GM12891 (cell line): ENCODE measurements at places on chromosomes 5 and 9.

DNA sequence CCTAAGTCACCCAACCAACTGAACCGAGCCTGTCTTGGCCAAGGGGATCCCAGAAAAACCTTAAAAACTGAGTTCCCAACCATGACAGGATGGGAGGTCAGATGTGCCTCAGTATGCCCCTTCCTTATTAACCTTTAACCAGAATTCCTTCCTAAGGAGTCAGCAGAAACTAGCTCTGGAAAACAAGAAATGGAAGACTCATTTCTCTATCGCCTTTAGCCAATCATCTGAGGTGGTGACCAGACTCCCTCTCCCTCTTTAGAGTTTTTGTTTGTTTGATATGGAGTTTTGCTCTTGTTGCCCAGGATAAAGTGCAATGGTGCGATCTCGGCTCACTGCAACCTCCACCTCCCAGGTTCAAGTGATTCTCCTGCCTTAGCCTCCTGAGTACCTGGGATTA lies 37.5 kb downstream of the SLC28A3 start:
- DNase-seq, result no peak

DNA sequence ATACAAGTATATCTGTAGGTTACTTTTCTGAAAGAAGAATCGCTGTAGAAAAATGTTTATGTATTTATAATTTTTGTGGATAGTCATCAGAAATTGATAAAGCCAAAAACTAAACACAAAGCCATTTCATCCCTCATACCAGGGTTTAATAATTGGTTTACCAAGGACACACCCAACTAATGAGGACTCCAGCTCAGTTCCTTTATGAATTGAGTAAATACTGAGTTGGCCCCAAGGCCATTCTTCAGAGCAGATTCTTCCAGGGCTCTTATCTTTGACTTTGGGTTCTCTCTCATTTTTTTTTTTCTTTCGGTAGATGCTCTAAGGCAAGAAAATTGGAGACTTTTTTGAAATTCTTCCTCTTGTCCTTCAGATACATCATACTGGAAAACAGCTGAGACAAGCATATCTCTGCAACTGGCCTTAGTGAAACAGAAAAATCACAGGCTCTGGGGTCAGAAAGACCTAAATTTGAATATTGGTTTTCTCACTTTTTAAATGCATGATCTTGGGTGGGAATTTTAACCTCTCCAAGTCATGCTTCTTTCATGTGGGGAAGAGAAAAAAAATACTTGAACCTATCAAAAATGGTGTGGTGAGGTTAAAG lies 401.8 kb downstream of the ARHGEF28 start:
- DNase-seq, result no peak

DNA sequence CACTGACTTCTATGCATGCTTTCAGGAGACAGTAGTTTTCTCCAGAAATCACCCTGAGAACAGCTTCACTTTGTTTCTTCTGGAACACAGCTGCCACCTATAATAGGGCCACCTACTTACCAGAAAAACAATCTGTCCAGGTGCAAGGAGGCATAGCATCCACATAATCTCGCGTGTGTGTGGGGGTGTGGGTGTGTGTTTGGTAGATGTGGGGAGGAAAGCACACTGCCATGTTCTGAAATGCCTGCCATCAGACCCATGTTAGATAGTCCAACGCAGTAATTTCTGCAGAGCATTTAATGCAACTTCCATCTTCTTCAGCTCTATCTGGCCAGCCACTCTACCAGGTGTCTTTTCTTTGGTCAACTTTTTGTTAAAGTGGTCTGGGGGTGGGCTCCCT lies 102.9 kb downstream of the ACER2 start:
- DNase-seq, result no peak

GRCh38 chr9:18726546-18726945 lies 252.6 kb downstream of the ADAMTSL1 start:
- no peak for DNase-seq

- DNase-seq, result no peak
Measured at GRCh38 chr9:80831751-80832150, 857.6 kb downstream of the TLE1 start.

DNA sequence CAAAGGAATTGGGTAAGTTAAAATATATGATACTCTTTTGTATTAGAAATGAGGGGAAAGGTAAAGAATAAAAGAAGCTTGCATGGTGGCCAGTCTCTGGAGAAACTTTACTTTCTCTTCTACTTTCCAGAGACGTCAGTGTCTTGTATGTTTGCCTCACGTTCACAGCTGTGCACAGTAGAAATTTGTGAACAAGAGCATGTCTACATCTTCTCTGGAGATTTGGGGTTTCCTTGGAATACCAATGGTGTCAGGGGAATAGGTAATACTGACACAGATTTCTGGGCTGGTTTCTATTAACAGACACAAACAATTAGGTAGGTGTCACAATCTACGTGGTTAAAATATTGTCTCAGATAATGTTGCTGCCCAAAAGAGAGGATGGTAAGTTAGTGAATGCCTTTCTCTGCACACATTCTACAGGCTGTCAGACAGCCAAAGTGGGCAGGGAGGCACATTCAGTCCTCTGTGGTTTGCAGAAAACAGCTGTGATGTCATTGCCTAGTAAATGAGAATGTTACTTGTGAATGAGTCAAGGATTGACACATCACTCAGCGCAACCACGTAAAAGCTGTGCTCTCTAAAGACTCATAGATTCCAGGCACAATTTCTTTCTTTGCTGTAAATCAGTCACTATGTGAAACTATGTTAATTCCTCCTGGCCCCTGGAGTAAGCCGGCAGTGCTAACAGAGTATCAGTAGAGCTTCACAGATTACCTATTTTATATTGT lies 397.1 kb downstream of the MAN2A1 start:
- DNase-seq, result no peak

DNA sequence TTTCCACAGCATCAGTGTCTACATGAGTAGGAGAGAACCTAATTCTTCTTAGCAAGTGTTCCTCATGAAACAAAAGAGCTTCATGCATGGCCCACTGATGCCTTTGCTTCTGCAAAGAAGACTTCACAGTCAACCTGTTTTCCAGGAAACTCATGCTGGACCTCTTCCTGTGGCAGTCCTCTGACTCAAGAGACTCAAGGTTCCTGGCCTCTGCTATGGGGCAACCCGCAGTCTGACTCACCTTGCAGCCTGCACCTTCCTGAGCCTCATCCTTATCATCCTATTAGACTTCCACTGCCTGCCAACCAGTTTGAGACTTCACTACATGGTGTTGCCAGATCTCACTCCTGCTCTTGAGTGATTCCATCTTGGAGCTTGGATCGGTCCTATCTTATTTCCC lies 17.6 kb upstream of the AGGF1 start:
- DNase-seq, result no peak

- DNase-seq, result no peak
Measured at GRCh38 chr5:106876298-106876622, 794.5 kb downstream of the EFNA5 start.
